Stimulated activated CD4-positive, alpha-beta T cell treated with anti-CD3 and anti-CD28 coated beads, Interleukin-1b, Interleukin-23, amount 100 ng/mL, for 24 hours (primary cell): ENCODE measurements at places on chromosomes 3 and 15.

DNA sequence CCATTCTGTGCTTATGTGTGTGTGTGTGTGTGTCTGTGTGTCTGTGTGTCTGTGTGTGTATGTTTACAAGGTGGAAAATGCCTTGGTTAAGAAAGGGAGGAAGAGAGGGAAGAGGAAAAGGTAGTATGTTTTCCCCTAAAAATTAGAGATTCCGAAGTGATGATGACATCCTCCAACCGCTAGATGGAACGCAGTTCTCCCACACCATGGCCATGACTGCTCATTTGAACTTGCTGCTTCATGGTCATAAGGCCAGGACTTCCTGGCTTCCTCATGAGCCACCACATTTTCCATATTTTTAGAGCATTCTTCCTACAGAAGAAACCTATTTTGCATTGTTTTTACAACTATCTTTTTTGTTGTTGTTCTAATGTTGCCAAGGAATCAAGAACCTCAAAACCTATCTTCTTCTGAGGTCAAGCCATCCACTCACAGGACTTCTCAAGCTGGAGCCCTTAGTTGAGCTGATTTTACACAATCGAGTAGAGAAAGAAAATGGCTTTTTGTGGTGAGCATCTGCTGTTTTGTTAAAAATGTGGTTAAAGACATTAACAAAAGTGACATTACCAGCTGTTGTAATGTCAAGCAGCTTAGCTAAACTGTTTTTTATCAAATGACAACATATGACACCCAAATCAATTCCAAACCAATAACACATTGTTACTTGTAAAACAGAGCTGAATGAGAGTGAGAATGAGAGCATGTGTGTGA lies 1091.0 kb downstream of the FHIT start:
- DNase-seq = no peak

DNA sequence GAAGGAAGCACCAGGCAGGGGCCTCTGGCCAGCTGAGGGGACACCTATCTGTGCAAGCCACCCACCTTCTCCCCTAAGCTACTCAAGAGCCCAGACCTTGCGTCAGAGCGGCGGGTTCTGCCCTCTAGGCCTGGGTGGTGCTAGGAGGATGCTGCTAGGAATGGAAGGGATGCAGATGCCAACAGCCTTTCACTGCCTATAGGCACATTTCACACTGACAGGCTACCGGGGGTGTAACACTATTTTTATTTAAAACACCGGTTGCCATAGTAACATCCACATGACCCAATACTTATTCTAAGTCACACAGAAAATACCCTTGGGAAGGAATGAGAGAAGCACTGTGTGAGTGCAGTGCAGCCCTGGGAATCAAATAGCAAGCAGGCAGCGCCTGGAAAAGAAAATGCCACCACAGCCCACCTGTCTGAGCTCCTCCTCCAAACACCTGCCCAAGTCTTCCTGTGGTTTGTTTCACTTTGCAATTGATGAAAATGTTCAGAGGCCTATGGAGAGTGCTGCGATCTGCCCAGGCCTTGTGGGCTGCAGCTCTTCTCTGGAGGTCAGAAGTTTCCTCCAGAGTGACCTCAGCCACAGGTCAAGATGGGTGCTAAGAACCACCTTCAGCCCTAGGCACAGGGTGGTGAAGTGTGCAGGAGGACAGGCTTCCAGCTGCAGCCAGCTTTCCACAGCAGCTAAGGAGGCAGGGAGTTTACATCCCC lies 113.5 kb upstream of the TOPAZ1 start:
- no peak for DNase-seq

DNA sequence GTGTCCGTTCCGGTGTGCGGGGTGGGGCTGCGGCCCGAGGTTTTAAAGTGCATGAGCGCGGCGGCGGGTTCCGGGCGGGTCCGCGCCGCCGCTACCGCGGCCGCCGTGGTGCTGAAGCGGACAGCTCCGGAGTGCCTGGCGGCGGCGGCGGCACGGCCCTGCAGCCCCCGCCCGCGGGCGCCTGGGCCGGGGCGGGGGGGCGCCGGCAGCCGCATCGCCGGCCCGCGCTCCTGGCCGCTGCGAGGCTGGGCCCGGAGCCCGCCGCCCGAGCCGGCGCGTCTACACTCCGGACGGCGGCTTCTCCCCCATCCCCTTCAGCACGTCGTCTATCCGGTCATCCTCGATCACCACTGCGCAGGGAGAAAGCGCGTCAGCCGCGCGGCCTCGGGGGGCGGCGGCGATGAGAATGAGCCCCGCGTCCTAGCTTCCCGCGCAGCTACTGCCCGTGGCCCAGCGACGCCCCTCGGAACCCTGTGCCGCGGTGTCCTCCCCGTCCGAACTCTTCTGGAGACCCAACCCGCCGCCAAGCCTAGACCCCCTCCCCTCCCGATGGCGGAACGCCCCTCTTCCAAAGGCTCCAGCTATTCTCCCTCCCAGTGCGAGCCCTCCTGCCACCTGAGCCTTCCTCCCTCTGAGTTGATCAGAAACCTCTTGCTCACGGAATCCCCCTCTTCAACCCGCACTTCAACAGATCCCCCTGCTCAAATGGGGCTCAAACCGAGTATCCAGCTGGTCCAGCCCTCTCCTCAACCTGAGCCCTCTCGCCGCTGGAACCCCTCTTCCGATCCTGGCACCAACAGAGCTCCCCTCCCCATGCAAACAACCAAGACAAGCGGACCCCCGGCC lies 1.3 kb downstream of the CAMK2N2 start:
- no peak for DNase-seq

GRCh38 chr15:99995543-99995942 lies 262.3 kb upstream of the LYSMD4 start:
- no peak for DNase-seq

GRCh38 chr3:10195366-10196089 lies 30.8 kb downstream of the IRAK2 start:
- DNase-seq = no peak

GRCh38 chr3:145133281-145133680 lies 1027.7 kb downstream of the PLOD2 start:
- DNase-seq = no peak

DNA sequence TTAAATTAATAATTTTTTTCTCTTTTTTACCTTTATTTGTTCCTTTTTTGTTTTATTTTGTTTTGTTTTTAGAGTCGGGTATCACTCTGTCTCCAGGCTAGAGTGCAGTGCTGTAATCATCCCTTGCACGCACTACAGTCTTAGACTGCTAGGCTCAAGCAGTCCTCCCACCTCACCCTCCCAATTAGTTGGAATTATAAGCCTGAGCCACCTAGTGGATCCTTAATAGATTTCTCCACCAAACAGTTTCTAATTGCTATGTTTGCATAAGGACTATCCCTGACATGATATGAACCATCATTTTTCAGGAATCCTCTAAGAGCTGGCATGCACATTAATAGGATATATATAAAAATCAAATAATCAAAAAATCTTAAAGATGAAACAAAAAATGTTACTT lies 993.2 kb downstream of the OTOL1 start:
- no peak for DNase-seq

GRCh38 chr3:28781053-28781452 lies 432.4 kb upstream of the AZI2 start:
- DNase-seq = no peak

- DNase-seq = no peak
Observed at GRCh38 chr3:39542588-39542988, 75.1 kb downstream of the MOBP start.

GRCh38 chr15:65913631-65914199 lies 44.4 kb downstream of the RAB11A start:
- DNase-seq = no peak

DNA sequence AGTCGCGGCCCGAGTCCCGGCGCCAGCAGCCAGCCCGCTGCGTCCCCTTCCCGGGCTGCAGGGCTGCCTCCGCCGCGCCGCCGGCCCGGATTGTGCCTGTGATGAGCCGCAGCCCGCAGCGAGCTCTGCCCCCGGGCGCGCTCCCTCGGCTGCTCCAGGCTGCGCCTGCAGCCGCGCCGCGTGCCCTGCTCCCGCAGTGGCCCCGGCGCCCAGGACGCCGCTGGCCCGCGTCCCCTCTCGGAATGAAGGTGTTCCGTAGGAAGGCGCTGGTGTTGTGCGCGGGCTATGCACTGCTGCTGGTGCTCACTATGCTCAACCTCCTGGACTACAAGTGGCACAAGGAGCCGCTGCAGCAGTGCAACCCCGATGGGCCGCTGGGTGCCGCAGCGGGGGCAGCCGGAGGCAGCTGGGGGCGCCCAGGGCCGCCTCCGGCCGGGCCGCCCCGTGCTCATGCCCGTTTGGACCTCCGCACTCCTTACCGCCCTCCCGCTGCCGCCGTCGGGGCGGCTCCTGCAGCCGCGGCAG lies 1.2 kb downstream of the CHST2 start:
- DNase-seq = peak; percentile 21

GRCh38 chr3:70516076-70516475 lies 203.6 kb upstream of the MDFIC2 start:
- DNase-seq = no peak

GRCh38 chr15:70318594-70319465 lies 221.1 kb upstream of the TLE3 start:
- no peak for DNase-seq

GRCh38 chr3:158447408-158447807 lies 123.6 kb upstream of the MLF1 start:
- no peak for DNase-seq

- no peak for DNase-seq
Observed at GRCh38 chr3:108806316-108806715, 16.3 kb upstream of the TRAT1 start.

- DNase-seq = peak; percentile 100
Observed at GRCh38 chr3:49021213-49021812, 608 bp upstream of the NDUFAF3 start.

DNA sequence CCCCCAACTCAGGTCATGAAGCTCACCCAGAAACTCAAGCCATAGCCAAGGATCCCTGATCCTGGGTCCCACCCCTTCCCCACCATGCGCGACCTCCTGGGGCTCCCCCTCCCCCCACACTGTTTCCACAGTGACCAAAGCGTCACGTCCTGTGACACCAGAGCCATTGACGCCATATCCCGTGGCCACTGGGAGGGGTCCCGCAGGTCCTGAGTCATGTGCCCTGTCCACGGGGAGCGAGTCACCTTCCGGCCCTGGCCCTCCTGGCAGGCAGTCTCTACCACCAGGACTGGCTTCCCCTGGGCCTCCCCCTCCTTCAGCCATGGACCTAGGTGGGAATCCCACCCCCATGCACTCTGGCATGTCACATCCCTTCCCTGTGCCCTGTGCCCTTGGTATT lies 15.6 kb downstream of the SEMA3F start:
- DNase-seq = no peak

DNA sequence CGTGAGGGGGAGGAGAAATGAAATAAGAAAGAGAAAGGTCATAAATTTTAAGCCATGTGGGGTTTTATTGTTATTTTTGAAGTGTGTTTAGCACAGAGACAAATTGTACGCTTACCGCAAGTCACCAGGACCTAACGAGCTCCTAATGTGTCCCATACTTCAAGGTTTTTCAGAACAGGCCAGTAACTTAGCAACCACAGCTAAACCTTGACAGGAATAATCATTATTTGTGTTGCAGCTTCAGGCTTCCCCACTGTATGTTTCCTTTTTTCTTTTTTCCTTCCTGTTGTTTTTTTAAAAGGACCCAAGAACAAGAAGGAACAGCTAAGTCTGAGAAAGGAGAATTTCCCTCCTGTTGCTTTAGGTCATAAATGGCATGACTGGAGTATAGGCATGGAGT lies 160.8 kb downstream of the TUSC7 start:
- DNase-seq = no peak

GRCh38 chr3:98977520-98977919 lies 76.0 kb upstream of the DCBLD2 start:
- no peak for DNase-seq

DNA sequence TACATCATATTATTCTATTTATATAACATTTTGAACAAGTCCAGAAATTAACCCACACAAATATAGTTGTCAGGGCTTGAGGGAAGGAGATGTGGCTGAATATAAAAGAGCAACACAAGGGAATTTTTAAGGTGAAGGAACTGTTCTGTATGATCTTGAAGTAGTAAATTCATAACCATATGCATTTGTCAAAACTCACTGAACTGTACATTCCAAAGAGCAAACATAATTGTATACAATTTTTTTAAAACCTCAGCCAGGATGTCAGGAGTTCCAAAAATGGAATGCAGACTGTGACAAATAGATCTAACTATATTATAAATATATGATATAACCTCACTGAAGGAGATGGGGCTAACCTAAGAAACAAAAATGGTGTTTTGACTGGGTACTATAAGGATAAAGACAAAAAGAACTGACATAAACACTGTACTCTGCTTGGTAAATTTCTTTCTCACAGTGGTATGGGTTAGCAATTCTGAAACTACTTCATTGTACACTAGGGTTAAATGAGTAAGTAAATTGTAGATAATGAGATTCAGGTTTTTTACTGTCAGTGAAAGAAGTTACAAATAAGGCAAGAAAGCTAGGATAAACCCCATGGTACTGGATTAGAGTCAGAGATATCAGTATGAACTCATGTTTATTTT lies 14.4 kb downstream of the GOLGB1 start:
- DNase-seq = no peak

DNA sequence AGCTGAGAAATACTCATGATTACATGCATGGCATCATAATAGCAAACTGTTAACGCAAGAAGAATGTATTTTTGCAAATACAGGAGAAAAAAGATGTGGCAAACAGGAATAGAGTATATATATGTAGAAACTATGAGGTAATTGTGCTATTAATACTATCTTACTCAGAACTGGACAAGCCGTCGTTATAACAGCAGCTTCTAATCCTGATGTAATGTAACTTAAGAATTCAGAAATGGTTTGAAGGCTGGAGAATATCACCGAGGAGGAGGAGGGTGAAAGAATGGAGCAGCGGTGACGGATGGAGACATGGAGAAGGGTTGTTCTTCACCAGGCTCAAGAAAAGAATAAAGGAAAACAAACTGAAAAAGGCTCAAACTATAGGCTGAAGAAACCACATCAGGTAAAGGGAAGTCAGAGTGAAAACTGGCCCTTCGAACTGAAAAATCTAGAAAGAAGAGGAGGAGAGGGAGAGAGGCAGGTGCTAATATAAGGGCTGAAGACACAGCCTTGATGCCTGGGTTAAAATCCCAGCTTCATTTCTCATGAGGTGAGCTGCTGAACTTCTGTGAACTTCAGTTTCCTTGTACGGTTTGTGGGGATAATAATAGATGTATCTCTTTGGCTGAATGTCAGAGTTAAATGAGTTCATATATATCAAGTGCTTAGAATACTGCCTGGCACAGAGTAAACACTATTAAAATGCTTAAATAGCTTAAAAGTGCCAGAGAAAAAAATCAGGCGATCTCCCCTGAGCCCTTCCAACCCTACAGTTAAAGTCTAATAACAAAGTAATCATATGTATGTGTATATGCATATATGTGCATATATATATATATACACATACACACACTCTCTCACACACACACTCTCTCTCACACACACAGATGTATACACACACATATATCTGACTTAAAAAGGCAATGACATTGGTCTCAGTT lies 43.9 kb downstream of the GOLIM4 start:
- DNase-seq = no peak
